Dorsolateral prefrontal cortex (tissue), 122 donors: ENCODE measurements at places on chromosomes 7 and 10. TPM values are rescaled to one million over a fixed set of nuclear protein-coding genes. Genes with fewer than 3 reads are reported as not detected.

DNA sequence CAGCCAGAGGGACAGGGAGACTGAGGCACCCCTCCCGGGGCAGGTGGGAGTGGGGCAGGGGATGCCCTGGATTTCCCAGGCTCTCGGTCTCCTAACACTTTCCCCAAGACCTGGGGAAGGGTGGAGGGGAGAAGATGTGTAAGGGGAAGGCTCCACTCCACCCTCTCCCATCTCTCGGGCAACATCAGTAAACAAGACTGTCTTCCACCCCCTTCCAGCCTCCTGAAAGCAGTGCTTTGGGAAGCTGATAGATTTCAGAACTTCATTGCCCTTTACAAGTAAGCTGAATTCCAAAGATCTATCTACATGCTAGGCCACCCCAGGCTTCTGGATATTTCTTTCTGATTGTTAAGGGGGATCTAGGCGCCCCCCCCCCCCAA is 3.7 kb downstream of the FLNC start:
- DNase-seq, result no peak

- DNase-seq, result peak; percentile 91
Observed at GRCh38 chr10:124736491-124737136, 7.6 kb downstream of the FAM53B start.

DNA sequence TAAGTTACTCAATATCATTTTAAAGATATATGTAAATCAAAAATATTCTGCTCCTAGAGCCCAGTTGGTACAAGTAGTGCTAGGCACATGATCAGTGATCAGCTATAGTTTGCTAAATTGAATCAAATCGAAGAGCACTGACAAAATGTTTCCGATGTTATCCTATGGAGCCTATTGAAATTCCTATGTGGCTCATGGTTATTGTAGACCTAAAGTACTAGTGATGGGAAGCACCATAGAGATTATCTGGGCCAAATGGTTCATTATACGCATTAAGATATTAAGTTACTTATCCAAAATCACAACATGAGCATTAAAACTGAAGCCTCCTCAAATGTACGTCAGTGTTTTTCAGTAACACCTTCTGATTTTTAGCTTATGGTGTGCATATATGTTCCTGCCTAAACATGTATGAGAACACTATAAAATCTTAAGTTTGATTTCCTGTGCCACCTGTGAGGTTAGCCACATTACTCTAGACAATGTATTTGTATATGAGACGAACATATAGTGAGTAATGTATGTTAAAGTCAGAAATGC is 103.2 kb downstream of the IQUB start:
- DNase-seq, result no peak

DNA sequence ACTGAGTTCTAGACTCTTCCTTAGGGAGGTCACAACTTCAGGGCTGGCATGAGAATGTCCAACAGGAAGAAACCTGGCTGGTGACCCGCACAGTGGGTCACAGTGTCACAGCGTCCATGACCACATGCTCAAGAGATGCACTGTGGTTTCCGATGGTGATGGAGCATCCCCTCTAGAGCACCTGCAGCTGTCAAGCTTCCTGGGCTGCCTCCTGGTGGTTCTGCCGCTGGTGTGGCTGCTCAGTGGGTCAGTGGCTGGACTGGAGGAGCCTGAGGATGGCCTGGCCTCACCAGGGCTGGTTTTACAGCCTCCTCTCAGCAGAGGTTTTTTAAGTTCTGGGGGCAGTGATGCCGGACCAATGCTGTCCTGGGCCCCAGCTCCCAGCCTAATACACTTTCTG is 149.3 kb downstream of the SH3PXD2A start:
- DNase-seq, result no peak

DNA sequence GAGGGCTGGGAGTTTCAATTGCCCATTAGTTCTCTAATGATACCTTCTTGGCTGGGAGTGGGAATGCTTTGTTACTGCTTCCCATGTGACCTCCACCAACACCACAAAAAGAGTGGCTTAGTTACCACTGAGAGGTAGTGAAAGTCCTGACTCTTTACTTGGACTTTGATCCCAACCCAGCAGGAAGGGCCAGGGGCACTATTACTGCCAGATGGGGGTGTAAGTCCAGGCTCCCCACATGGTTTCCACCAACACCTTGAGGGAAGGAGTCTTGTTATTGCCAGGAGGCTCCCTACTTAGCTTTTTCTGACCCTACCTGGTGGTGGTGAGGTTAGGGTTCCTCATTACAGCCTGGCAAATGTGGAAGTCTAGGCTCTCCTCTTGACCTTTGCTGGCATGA is 11.4 kb downstream of the GGCT start:
- no peak for DNase-seq

DNA sequence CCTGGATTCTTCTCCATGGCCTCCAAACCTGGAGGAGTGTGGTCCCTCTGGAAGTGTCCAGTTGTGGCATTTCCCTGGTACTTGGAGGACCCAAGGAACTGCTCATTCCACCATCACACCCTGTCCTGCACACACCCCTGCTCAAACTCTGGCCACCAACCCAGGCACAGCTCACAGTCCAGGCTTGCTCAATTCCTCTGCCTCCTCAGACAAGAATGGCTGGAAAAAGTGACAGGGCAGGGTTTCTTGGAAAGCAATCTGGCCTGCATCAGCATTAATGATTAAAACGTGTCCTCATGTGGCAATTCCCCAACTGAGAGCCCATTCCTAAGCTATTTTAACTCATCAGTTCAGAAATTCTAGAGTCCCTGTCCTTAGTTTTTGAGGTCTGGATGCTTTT is 17.2 kb upstream of the TPST1 start:
- no peak for DNase-seq

DNA sequence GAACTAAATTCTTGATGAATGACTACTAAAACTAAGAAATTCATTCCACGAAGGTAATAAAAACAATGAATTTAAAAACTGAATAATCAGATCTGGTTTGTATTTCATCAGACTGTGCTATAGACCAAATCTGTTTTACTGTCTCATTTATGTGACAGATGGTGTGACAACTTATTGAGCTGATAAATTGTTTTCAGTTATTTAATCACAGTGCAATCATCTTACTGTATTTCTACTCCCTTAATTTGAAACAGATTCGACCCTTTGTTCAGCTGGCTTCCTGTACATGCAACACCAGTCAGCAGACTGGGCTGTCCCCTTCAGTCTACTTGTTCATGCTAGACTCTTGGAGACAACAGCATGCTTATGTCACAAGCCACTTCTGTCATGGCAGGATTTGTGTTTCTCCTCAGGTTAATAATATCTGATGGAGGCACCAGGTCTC is 150.9 kb downstream of the MBL2 start:
- DNase-seq, result no peak

GRCh38 chr10:86100581-86101061 is 266.0 kb downstream of the GRID1 start:
- DNase-seq, result no peak

Gene PPIF
- total RNA-seq, result 44.1 TPM

GRCh38 chr7:22724861-22725260 is 2.1 kb upstream of the IL6 start:
- DNase-seq, result no peak

DNA sequence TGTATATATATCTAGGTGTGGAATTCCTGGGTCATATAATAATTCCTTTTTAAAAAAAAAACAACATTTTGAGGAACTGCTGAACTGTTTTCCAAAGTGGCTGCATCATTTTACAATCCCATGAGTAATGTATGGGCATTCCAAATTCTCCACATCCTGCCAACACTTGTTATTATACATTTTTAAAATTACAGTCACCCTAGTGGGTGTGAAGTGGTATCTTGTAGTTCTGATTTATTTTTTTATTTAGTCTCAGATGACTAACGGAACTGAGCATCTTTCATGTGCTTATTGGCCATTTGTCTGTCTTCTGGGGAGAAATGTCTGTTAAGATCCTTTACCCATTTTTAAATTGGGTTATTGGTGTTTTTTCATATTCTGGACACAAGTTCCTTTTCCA is 12.0 kb upstream of the KLHL7 start:
- DNase-seq, result no peak

Gene CCSER2
- 136 TPM for total RNA-seq

DNA sequence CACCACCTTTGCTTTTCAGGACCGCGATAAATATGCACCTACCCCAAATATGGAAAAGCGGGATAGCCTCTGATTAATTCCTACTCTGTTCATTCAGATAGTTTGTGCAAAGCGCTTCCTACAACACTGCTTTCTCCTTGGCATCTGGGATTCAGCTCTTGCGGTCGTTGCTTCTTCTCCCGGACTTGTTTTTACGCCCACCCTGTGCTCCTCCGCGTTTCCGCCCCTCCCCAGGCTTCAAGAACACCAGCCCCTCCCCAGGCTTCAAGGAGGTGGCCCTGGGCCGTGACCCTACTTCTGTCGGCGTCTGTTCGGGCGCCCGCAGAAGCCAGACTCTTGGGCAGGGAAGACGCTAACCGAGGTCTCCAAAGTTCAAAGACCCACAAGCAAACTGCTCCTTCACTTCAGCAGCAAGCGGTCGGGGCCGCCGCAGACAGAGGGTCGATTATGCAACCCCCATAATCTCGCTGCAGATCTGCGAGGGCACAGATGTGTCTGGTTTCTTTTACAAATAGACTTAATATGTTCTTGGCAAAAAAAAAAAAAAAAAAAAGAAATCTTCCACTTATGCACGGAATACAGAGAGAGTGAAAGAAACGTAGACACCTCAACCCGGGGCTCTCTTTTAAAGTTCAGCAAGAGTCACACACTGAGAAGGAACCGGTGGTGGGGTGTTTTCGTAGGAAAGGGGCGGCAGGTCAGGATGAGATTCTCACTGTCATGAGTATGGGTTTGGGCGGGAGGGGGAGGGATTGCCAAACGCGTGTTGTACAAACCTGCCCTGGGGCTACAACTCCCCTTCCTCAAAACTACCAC is 1.9 kb downstream of the DLX5 start:
- no peak for DNase-seq

DNA sequence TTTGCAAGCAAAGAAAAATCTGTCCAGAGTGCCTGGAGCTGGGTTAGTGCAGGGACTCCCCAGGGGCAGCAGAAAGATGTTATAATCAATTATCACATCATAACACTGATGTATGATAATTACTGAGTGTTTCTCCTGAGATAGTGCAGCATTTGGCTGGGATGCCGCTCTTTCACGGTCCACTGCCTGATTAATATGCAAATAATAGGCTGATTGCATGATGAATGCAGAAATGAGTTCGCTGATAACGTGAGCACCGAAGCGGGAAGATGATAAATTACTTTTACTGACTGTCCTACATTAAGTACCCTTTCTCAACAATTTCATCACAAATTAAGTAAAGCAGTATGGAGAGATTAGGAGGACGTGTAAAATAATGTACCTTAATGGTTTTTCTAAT is 71.4 kb upstream of the SH2B2 start:
- no peak for DNase-seq

GRCh38 chr7:98420966-98421612 is 20.2 kb upstream of the BAIAP2L1 start:
- peak; percentile 41 for DNase-seq

GRCh38 chr7:20927976-20928375 is 141.3 kb upstream of the SP8 start:
- DNase-seq, result no peak

Gene TMEM273
- 15.6 TPM for total RNA-seq

Gene MNX1
- not detected for total RNA-seq

DNA sequence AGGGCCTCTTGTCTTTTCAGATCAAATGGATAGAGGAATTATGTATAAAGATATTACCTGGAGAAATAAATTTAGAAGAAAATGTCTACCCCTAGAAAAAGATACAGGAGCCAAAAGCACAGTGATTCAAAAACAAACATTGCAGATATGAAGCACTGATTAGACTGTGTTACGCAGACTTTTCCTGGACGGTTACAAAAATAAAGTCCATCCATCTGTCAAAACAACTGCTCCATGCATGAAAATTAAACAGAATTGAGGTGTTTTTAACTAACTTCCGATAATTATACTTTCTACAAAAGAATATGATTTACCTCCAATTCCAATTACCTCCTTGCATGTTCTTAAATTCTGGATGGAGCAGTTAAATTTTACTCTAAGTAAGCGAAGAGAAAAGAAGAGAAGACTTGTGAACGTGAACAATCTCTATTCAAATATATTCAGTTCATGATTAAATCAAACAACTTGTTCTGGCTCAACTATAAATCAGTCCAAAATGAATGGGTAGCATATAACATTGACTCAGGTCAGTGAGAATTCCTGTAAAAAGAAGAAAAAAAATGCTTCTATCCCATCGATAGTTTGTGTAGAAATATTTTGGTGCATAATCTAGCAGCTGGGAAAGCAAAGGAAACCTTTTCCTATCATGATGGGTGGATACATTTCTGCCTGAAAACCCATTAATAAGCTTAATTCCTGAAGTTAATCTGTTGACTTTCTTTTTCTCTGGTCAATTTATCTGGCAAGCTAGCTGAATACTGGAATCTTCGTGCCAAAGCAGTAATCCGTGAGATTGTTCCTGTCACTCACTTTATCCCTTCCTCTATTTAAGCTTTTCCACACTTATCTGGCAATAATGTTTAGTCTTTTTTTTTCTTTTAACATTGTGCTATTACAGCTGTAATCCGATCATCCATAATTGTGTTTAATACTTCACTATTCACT is 80.4 kb downstream of the SEMA3A start:
- no peak for DNase-seq

- DNase-seq, result no peak
Observed at GRCh38 chr10:9824631-9825071, 1193.0 kb upstream of the CELF2 start.

Gene ACTR3C
- 9.0 TPM for total RNA-seq

Gene ACHE
- 33.5 TPM for total RNA-seq

Gene NUTM2D
- 10.6 TPM for total RNA-seq

DNA sequence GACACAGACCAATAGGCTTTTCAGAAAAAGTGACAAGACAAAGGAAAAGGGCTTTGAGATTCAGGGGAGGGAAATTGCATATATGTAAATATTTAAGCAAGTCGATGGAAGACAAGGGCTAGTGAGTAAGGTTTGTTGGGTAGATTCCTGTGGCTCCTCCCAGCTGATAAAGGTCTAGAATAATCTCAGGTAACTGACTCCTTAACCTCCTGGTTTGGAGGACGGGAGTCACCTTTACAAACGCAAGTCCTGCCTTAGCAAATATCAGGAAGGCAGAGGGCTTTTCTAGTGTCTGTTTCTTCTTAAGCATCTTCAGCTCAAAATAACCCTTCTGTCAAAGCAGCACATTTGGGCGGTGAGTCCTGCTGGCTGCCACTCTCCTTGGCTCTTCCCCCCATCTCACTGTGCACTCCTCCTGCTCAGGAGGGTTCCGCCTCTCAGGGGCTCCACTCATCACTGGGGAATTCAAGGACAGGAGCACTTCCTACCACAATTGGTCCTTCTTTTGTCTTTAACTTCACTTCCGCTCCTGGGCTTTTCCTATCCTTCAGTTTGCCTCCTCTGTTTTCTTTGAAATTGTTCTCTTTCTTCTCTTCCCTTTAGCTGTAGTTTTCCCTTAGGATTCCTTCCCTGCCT is 496.3 kb upstream of the KLF6 start:
- DNase-seq, result no peak

Gene PNLIPRP2
- total RNA-seq, result not detected

Gene OR13A1
- total RNA-seq, result not detected

GRCh38 chr7:132250480-132251326 is 325.6 kb downstream of the PLXNA4 start:
- DNase-seq, result no peak

- DNase-seq, result no peak
Observed at GRCh38 chr10:50231515-50232260, 19.6 kb downstream of the ASAH2 start.

- DNase-seq, result no peak
Observed at GRCh38 chr10:6718550-6718949, 138.5 kb upstream of the PRKCQ start.
